ENCODE measurements at places on chromosomes 3 and 15.

GRCh38 chr3:127899766-127900165 lies 15.3 kb upstream of the KBTBD12 start:
- DNase-seq: no peak

- no peak for DNase-seq
Measured at GRCh38 chr3:28089527-28089897, 151.9 kb upstream of the CMC1 start.

- DNase-seq: peak; percentile 80
Measured at GRCh38 chr3:44913868-44914468, 39.6 kb downstream of the TGM4 start.

GRCh38 chr15:73308305-73308704 lies 60.5 kb downstream of the HCN4 start:
- no peak for DNase-seq

- DNase-seq: no peak
Measured at GRCh38 chr15:68091743-68092142, 37.6 kb downstream of the PIAS1 start.

GRCh38 chr3:8509961-8510360 lies 8.3 kb downstream of the LMCD1 start:
- DNase-seq: no peak

DNA sequence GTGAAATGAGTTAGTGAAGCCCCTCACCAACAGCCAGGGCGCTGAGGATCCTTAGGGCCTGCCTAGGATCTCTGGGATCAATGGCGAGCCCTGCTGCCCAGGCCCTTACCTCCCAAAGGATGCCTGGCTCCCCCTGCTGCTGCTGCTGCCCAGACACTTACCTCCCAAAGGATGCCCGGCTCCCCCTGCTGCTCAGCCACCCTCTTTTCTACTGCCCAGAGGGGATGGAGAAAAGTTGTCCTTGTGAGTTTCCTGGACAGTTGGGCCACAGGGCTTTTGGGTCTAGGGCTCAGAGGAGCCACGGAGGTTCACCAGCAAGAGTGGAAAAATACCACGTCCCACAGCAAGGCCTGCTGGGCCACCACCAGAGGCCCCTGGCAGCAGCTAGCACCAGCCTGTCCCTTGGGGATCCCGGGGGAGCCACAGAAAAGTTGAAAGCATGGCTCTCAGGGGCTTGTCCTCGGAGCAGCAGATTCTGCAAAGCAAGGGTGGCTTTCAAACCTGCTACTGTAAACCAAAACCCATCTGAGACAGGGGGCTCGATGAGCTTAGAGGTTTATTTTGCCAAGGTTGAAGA lies 59.4 kb downstream of the SLC6A6 start:
- peak; percentile 37 for DNase-seq

DNA sequence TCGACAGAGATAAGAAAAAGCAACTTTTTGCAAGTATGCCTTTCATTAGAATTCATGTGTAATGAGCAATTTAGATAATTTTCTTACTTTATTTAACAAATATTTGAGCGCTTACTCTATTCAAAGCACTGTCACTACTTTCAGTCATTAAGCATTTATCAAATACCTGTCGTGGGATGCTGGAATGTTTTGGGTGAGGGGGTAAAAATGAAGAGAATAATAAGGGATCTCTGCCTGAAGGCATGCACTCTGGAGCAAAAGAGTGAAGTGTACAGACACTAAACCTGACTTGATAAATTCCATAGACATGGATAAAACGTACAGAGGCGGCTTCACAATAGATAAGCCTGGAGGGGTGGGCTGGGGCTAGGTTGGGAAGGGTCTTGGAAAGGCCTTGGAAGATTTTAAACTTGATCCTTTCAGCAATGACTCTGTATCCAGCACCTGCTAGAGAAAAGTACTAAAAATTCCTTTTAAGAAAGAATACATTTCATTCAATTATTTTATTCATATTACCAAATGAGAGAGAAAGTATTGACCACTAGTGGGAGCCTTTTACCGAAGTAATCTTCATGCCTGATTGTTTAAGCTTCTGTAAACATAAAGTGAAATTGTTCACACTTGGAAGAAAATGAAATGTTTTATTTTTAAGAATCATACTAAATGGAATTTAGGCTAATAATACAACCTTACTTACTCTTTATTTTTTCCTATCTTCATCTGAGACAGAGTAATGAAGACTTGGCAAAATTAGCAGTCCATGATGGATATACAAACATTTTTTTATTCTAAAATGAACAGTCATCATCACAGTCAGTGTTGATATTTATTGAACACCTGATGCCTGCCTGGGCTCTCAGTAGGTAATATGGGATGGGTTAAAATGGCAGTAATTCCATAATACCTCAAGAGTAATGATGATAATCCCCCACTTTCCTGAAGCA lies 113.2 kb downstream of the PPP2R3A start:
- peak; percentile 17 for DNase-seq

- DNase-seq: no peak
Measured at GRCh38 chr15:52730173-52730572, 51.0 kb upstream of the ATOSA start.

DNA sequence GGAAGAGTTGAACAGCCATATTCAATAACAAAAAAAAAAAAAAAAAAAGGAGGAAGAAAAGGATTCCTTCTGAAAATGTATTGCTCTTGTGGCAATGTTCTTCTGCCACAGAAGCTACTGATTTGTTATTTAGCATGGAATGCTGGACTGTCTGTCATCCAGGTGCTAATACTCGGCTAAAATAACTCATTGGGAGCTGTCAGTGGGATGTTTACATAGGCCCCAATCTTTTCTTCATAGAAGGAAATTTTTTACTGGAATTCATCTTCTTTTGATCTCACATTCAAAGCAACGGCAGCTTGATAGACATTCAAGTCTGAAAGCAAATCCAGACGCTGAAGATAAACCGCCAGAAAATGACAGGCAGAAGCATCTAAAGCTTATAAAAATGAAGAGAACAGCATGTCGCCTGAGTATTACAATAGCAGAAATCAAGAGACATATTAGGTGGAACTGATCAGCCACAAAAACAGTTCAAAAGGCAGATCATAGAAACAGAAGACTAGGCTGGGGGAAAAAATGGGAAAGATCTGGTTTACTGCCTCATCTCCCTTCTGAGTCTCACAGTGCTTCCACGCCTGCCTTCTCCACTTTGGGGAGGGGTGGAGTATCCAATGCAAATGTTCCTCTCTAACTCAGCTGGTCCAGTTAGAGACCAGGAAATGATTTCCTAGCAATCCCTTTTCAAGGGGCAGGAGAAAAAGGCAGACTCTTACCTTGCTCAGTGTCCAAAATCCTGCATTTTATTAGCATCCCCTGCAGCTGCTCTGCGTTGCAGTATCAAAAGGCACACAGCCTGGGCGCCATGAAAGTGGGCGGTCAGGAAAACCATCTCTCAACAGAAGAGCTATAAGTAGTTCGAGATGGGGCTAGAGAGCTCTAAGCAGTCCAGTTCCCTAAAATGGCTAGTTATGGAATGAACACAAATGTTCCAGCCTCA lies 451.9 kb downstream of the FOXP1 start:
- peak; percentile 22 for DNase-seq

GRCh38 chr3:12638105-12638504 lies 25.8 kb downstream of the RAF1 start:
- no peak for DNase-seq

DNA sequence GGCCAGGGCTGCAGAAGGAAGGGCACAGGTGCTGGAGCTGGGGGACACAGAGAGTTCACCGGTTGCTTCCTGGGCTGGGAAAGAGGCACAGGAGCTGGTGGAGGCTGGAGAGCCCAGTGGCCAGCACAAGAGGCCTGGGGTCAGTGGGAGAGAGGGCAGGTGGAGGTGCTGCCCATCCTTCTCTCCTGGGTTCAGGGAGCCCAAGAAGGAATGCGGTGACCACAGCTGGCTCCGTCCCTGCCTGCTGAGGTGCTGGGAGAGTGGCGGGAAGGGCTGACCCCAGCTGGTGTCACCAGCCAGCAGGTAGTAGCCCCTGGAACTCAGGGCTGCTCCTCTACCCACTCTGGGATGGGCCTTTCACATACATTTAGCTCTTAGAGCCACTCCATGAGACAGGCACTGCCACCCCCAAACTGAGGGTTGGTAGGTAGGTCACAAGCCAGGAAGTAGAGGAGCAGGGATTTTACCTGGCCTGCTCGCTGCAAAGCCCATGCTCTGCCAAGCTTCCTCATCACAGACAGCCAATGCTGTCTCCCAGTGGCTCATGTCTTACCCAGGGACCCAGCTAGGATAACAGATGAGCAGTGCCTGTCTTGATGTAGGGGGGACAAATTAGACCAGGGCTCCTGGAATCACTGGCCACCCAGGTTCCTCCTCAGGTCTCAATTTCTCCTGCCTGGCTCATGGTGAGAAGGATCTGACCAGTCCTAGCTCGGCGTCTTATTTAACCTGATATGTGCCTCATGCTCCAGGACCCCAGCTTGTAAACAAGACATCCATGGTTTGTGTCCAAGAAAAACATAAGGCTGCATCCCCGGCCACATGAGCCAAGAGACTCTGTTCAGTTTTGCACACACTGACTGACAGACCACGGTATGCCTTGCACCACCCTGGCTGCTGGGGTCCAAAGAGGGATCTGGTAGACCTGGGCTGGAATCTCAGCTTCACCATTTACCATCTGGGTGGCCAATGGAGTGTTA lies 119.2 kb downstream of the CORO2B start:
- DNase-seq: no peak

DNA sequence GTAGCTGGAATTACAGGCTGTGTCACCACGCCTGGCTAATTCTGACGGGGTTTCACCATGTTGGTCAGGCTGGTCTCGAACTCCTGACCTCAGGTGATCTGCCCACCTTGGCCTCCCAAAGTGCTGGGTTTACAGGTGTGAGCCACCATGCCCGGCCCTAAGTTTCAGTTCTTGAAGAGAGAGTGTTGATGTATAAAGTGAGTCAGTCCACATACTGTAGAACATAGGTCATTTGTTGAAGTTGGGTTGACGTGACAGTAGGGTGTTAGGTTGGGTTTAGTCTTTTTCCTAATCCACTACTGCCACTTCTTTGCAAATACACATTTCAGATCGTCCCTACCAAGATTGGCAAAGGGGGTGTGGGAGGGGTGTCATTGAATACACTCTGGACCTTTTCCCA lies 15.2 kb downstream of the DNAJC19 start:
- no peak for DNase-seq

DNA sequence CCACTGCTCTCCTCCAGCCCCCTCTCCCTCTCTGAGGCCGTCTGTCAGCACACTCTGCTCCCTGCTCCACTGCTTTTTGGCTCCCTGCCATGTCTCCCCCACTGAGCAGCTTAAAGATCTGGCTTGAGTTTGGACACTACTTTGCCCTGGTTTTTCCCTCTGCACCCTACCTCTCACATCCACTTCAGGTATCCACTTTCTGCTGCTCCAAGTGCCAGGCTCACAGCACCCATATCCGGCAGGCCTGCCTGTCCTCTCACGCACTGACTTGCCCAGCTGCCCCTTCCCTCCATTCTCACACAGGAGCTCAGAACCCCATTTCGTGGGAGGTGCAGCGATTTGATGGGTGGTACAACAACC lies 3.7 kb downstream of the DUOX1 start:
- no peak for DNase-seq

GRCh38 chr3:54960082-54960481 lies 32.2 kb upstream of the LRTM1 start:
- no peak for DNase-seq

DNA sequence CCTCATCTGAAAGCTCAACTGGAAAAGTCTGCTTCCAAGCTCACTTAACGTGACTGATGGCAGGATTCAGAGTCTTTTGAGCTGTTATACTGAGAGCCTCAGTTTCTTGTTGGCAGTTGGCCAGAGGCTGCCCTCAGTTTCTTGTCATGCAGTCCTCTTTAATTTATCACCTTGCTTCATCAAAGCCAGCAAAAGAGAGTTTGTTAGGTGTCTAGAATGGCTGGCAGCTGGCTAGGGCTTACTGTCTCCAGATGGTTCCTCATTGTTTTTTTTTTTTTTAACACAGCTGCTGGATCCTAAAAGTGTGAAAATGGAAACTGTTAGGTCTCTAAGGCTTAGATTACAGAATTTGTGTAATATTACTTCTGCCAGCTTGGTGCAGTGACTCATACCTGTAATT lies 310.6 kb downstream of the PDCD6IP start:
- DNase-seq: no peak

DNA sequence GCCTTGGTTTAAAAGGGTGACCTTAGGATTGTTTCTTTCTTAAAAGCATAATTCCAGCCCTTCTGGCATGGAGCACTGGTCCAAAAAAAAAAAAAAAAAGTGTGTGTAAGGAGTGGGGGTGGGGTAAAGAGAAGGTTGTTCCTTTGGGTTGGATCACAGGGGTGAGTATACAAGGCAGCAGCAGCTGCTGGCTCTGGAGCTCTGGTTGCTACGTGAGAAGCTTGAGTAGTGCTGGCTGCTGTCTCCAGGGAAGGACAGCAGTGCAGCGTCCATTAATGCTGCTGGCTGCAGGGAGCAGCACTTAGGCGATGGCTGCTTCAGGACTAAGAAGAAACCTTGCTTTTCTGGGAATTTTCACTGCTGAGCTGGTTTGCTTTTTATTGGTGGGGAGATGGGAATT lies 2.3 kb downstream of the SETD5 start:
- peak; percentile 80 for DNase-seq

DNA sequence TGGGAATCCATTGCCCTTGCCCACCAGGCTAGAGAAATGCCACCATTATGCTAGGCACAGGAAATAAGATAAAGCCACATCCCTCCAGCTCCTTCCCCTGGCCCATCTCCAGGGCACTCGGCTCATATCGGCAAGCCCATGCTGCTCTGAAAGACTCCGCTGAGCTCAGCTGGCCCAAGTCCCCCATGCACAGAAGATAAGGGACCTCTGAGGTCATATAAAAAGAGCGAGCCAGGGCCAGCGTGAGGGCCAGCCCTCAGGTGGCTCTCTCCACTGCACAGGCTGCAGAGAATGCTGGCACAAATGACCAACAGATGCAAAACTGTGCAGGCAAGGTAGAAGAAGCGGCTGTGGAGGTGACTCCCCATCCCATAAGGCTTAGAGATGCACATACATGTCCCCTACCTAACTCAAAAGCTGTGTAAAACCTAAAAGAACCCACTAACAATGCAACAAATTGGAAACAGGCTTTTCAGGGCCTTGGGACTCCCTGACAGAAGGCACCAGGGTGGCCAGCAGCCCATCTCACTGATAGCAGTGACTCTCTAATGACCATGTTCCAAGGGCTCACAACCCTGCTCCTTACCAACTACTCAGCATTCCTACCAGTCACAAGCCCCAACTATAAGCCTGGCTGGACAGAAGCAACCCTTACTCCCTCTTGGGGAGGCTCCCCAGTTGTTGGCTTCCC lies 3.0 kb downstream of the RAB6B start:
- no peak for DNase-seq

- no peak for DNase-seq
Measured at GRCh38 chr3:172357850-172358754, 90.2 kb downstream of the GHSR start.

GRCh38 chr3:67655364-67656121 lies 1.1 kb upstream of the SUCLG2 start:
- DNase-seq: no peak

All from HAP-1 (cell line).